ENCODE measurements at places on chromosomes 13 and 19.

- DNase-seq = no peak
Measured at GRCh38 chr13:50518131-50518530, 325.4 kb downstream of the DLEU7 start.

DNA sequence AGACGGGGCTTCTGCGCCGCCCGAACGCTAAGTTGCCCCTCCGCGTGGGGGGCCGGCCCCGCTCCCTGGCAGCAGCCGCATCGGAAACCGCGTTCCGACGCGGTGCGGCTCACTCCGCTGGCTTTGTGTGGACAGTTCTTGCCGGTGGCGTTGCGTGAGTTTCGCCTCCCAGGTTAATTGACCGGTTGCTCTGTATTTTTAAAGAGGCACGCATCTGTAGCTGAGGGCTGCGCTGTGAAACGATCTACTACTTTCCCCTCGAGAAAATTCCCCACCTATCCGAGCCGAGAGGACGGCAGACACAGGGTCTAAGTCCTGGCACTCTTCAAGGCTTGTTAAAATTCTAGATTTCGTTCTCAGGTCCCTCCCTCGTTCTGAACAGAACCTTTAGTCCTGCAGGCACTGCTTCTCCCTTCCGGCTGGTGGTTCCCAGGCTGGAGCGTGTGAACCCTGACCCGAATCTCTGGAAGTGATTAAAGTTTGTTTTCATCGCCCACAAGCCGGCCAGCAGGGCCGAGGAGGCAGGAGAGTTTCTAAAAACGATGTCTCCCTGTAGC lies 933 bp downstream of the ARHGEF7 start:
- DNase-seq = peak; percentile 57

DNA sequence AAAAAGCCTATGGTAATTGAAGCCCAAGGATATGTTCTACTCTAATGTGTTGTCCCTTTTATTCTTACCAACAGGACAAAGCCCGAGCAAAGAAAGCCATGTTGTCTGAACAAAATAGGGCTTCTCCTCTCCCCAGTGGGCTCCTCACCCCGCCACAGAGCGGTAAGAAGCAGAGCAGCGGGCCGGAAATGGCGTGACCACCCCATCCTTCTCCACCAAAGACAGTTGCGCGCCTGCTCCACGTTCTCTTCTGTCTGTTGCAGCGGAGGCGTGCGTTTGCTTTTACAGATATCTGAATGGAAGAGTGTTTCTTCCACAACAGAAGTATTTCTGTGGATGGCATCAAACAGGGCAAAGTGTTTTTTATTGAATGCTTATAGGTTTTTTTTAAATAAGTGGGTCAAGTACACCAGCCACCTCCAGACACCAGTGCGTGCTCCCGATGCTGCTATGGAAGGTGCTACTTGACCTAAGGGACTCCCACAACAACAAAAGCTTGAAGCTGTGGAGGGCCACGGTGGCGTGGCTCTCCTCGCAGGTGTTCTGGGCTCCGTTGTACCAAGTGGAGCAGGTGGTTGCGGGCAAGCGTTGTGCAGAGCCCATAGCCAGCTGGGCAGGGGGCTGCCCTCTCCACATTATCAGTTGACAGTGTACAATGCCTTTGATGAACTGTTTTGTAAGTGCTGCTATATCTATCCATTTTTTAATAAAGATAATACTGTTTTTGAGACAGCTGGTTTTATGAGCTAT lies 12.0 kb downstream of the CCNE1 start:
- DNase-seq = no peak

GRCh38 chr13:48979892-48980291 lies 4.2 kb downstream of the FNDC3A start:
- DNase-seq = no peak
